Activated CD4-positive, alpha-beta T cell treated with anti-CD3 and anti-CD28 coated beads, Interleukin-2, Interleukin-4, amounts not matched to agents 100 ng/mL and 50 ng/mL, durations not matched to agents 16 hours and 8 hours (primary cell): ENCODE measurements at places on chromosomes 2 and 18.

DNA sequence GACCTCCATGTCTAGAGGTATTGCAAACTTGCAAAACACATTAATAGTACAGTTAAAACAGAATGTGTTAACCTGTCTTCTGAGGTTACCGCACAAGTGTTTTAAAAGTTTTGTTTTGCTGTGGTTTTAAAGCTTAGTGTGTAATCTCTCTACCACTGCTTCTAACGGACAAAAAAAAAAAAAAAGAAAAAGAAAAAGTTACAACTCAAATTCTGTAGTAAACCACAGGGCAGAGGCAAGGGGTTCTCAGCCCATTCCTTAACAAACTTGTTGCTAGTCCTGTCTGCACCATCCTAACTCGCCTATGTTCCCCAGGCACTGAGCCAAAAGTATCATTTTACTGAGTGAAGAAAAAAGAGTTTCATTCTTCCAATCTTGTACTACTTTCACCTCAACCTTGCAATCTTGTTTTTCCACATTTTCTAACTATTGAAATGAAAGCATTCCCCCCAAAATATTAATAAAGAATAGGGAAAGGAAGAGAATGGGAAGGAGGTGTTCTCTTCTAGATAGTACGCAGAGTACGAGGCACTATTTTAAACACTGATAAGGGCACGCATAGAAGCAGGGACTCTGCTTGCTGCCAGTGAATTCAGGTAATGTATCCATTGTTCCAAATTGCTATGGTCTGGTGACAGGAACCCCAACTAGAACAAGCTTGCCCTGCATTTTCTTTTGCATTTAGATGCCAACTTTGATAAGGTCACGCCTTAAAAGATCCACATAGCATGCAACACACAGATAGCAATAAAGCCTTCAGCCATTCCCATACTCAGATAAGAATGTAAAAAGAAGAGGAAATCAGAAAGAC lies 47.1 kb downstream of the IKZF2 start:
- DNase-seq: peak; percentile 10

- DNase-seq: no peak
Measured at GRCh38 chr2:97732436-97733340, 19.3 kb downstream of the ZAP70 start.

- DNase-seq: no peak
Measured at GRCh38 chr2:70937866-70938585, 2.3 kb downstream of the ATP6V1B1 start.

DNA sequence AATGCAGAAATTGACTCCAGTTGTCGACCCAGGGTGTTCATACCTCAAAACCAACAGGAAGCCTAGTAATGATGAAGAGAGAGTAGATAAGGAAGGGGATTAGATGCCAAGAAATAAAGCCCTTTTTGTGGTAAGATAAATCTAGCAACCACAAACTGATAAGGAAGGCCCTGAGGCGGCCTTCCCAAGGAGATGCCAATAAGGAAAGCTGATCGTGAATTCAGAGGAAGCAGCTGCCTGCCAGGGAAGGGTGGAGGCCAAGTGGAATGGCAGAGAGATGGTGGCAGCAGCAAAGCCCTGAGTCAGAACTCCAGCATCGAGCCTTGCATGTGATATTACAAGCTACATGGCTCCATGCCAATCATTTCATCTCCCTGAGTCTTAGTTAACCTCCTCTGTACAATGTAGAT lies 126.3 kb downstream of the IRS1 start:
- no peak for DNase-seq

DNA sequence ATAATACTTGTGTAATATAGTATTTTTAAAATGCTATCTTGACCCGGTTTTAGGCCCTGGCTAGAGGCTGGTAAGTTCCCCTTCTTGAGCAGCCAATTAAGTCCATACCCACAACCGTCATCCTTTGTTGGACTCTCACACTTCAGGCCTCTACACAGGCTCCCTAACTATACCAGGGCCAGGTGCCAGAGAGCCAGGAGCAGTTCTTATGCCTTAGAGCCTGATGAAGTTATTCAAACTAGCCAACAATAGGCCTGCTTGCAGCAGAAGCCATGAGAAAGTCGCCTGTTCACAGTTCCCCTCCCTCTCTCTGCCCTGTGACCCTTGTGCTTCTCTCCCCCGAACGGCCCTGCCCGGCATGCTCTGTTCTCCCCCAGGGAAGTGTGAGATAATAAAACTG lies 454.2 kb upstream of the KLHL29 start:
- DNase-seq: no peak

- DNase-seq: peak; percentile 8
Measured at GRCh38 chr2:231259104-231259503, 60.7 kb downstream of the ARMC9 start.

DNA sequence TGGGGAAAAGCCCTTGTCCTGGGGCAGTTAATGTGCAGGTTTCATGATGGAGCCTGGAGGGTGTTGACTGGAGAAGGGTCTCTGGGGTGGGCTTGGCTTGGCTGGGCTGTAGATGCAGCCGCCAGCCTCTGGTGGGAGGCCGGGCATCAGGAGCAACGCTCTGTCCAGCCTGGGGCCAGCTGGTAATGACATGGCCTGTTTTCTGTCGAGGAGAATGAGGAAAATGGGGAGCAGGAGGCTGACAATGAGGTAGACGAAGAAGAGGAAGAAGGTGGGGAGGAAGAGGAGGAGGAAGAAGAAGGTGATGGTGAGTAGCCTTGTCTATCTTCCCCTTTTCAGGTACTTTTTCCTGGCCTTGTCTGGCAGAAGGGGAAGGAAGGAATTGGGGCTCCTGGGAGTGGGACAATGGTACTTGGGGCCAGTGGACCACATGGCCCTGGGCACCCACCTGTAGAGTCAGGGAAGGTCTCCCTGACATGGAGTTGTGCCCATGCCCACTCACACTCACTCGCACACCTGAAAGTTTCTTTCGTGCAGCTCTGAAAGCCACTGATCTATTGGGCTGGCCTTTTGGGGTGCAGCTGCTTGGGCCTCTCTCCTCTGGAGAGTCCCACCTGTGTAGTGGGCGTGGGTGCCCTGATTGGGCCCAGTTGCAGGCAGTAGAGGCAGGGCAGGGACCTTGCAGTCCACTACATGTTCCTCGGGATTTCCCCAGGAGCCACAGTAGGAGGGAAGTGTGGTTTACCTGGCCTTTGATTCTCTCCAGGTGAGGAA lies 3.5 kb downstream of the PTMA start:
- no peak for DNase-seq

DNA sequence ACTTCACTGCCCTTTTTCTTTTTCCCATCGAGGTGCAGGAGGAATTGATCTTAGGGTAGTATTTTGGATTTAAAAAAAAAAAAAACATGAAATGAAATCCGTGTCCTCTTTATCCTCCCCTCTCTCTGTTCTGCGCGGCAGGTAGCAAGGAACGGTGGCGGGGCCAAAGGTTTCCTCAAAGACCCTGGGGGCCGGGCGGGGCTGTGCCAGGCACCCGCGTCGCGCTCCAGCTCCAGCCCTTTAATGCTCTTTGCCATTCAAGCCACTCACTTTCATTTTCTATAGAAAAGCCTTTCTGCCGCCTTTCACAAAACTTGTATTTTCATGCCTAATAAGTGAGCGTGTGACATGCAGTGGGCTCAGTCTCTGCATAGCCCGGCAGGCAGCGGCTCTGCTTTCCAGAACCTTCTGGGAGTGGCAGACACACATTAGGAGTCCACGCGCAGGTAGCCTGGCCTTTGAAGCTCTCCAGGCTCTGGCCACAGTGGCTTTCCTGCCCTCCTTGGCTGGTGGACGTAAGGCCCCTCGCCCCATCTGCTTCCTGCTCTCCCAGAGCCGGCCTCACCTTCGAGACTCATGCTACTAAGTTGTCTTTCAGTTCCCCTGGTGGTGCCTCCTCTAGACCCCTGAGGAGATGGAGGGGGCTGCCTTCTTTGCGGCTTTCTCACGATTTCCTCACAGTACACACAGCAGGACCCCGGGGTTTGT lies 41.7 kb downstream of the AGAP1 start:
- no peak for DNase-seq

GRCh38 chr2:219327719-219328118 lies 4.8 kb downstream of the RESP18 start:
- DNase-seq: no peak

GRCh38 chr18:1104181-1104881 lies 199.7 kb downstream of the ADCYAP1 start:
- DNase-seq: no peak

- DNase-seq: no peak
Measured at GRCh38 chr18:79355433-79356335, 40.0 kb upstream of the NFATC1 start.

DNA sequence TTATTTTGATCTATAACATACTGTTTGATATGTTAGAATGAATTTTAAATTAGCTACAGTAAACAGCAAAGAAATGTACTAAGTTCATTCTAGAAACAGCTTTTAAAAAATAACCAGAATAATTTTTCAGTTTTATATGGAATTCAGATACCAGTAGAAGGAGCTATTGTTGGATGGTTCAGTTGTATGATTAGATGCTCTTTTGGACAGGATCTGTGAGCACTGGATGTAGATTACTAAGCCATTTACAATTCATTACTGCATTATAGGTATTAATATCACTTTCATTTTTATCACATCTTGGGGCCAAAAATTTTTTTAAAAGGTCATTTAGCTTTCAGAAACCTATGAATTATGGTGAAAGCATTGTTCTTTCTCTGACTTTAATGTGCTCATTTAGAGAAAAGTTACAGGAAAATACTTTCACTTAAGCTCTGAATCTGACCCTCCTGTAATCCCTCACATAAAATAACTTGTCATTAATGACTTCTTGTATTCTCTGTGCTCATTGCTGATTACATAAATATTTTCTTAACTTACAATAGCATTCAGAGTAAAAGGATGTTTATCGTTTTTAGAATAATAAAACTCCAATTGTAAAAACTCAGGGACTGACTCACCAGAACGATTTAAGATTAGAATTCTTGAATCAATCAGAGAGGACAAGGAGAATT lies 750.2 kb downstream of the SLC4A3 start:
- no peak for DNase-seq

DNA sequence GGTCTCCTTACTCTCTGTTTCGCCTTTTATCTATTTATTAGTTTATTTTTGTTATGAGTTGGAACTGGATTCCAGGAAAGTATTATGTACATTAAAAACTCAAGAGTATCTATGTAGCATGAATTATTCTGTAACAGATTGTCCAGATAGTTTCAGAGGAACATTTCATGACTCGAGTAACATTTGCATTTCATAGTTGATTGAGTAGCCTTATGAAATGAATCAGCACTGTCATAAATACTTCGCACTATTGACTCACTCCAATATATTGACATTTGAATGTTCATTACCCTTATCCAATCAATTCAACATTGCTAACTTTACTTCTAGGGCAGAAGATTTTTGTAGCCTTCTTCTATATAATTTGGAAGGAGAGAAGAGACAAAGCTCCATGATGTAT lies 11.3 kb upstream of the VRK2 start:
- DNase-seq: no peak
